ENCODE measurements at places on chromosomes 2 and 18. TPM values are rescaled to one million over a fixed set of nuclear protein-coding genes. Genes with fewer than 3 reads are reported as not detected.

Gene MYO5B
- 0.18 TPM for total RNA-seq

Gene NXPH2
- total RNA-seq, result not detected

Gene SLC23A3
- 2.4 TPM for total RNA-seq

Gene TMEM163
- total RNA-seq, result not detected

Gene CCBE1
- 21.7 TPM for total RNA-seq

Gene DSG1
- not detected for total RNA-seq

Gene EVA1A
- 13.4 TPM for total RNA-seq

Gene ZBTB7C
- total RNA-seq, result under 0.01 TPM

Gene DOK6
- 7.3 TPM for total RNA-seq

Gene ARMC9
- total RNA-seq, result 72.9 TPM

Gene GKN2
- total RNA-seq, result not detected

Gene RUFY4
- not detected for total RNA-seq

Gene ONECUT2
- under 0.01 TPM for total RNA-seq

Gene MARCO
- total RNA-seq, result not detected

Gene CERKL
- total RNA-seq, result not detected

Gene LIPT1
- 4.6 TPM for total RNA-seq

Gene RGPD4
- not detected for total RNA-seq

Gene NBAS
- total RNA-seq, result 131 TPM

Gene SERPINB11
- total RNA-seq, result not detected

Gene FASTKD2
- total RNA-seq, result 36.3 TPM

Gene RFX8
- total RNA-seq, result 2.0 TPM

Gene KCNK3
- 0.28 TPM for total RNA-seq

Gene TMSB10
- total RNA-seq, result 15,231 TPM

Gene DPP4
- 251 TPM for total RNA-seq

Gene RND3
- total RNA-seq, result 606 TPM

Gene FLACC1
- 0.74 TPM for total RNA-seq

Gene PAIP2B
- total RNA-seq, result 0.85 TPM

Gene KIF1A
- total RNA-seq, result not detected
